Erythroblast (primary cell): ENCODE measurements at places on chromosomes 1 and 21.

DNA sequence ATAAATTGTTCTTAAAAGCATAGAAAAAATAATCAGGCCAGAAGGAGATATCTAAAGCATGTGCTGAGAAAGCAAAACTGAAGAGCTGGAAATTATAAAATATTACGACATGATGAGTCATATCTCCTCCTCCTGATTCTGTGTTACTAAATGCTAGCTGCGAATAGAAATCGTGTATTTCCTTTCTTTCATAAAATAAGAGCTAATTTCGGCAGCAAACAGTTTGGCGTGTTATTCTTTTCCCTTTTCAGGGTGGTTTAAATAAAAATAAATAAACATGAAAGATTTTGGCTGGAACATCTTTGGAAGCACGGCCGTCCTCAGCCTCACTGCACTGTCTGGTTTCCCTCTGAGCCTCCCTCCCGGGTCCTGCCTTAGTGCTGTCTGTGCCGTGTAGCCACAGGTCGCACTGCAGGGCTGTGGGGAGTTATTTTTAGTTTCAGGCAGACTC lies 56.0 kb downstream of the ADARB1 start:
- DNase-seq: no peak

DNA sequence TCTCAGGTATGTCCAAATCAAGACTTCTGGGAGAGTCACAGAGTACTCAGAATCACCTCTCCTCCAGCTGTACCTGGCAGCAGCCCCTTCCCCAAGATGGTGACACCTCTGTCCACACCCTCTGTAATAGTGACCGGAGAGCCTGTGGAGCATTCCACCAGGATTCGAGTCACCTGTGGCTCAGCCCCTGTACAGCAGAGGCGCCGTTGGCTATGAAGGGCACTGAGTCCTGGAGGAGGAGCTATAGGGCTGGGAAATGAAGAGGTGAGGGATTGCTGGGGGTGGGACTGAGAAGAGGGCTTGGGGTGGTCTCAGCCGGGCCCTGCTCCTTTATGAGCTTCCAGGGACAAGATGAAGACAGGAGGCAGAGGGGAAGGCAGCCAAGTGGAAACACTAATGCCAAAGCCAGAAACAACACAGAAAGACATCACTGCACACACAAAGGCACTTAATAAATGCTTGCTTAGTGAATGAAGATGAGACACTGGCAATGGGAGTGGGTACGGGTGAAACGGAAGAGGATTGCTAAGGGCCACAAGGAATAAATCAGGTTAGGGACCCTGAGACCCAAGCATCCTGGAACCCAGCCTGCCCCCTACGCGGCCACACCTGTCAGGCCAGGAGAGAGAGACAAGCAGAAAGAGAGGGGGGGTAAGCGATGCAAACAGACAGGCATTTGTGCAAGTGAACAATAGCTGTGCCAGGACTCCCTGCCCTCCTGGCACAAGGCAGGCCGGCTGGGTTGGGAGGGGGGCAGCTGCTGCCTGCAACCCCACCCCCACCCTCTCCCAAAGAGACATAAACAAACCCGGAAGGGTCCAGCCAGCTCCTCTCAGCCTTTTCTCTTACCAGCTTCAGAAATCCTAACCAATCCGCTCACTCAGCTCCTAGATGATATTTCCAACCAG lies 3.9 kb downstream of the ARHGEF2 start:
- no peak for DNase-seq

- no peak for DNase-seq
Measured at GRCh38 chr1:43582162-43582566, 51.5 kb downstream of the PTPRF start.

GRCh38 chr1:26536081-26536480 lies 6.5 kb downstream of the RPS6KA1 start:
- DNase-seq: no peak

DNA sequence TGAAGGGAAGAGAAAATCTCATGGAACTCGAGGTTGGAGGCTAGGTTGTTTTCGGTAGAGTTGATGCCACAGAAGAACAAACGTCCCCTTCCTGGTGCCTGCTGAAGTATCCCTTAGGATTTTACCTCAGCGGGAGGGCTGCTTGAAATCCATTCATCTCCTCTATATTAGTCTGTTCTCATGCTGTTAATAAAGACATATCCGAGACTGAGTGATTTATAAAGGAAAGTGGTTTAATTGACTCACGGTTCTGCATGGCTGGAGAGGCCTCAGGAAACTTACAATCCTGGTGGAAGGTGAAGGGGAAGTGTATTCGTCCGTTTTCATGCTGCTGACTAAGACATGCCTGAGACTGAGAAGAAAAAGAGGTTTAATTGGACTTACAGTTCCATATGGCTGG lies 413.5 kb downstream of the NPHP4 start:
- no peak for DNase-seq

GRCh38 chr1:241895013-241895412 lies 47.0 kb downstream of the EXO1 start:
- no peak for DNase-seq

DNA sequence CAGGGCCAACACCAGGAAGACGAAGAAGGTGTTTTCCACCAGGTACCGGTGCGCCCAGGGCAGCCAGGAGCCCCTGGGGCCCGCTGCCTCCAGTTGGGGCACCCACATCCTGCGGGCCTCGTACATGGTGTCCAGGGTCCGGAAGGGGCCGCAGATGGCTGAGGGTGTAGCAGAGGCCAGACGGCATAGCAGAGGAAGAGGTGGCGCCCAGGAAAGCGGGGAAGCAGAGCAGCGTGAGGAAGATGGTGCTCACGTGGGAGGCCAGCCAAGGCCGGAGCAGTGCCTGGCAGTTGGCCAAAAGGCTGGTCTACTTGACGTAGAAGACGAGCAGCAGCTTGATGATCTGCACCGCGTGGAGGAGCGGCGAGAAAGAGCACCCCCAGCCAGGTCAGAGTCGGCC lies 40.4 kb downstream of the ZNF691 start:
- DNase-seq: no peak

DNA sequence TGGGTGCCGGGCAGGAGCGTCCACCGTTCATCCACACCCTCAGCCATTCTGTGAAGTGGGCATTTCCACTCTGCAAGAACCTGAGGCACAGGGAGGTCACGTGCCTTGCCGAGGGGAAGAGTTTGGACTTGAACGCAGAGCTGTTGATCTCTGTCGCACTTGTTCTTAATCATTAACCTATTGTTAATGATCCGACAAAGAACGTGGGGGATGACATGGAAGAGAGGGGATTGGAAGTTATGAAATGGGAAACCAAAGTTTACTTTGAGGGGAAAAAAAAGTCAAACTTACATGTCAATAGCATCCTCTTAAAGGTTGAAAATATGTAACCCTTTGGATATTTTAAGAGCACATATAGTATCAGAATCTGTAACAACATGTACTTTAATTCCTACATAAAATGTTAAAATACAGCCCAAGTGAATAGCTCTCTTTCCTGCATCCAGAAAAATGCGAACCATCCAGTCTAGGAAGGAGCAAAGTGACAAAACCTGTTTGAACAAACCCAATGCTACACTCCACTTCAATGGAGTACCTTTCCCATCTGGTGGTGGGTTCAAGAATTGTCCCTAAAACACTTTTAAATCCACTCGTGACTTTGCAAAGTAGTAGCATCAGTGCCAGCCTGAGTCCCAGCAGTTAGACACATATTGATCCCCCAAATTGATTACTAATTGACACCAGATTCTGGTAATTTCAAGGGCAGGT lies 75.5 kb downstream of the SETD4 start:
- no peak for DNase-seq
